ENCODE measurements at places on chromosomes 16 and 17.

DNA sequence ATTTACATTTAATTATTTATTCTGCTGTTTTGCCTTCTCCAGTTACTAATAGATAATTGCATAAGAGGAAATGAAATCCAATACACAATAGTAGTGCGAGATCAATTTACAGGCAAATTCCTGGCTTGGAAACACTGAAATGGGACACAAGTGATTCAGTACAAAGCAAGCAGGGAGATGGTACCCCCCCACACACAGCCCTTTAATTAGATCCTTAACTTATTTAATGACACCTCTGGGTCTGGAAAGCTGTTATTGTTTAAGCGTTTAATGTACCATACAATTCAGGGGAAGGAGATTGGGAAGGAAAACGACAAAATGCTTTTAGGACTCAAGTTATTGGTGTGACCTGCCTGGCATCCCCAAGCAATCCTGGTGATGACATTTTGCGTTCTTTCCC lies 318.2 kb downstream of the NPIPA8 start:
- no peak for DNase-seq

DNA sequence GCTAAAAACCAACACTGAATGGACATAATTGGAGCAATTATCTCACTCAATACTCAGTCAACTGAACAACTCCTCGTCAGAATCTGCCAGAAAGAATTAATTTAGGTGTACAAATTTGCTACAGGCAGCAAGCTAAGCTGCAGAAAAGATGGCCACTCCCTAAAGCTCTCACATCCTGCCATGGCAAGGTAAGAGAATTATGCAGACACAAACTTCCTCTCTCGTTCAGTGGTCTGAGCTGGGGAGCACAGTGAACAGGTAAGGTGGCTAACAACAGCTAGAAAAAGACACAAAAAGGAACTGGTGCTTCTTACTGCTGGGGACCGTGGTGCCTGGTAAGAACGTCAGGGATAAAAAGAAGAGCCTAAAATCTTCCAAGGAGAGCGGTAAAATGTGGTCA lies 74.9 kb upstream of the BCAR1 start:
- DNase-seq: no peak

GRCh38 chr16:55815320-55815719 lies 17.6 kb downstream of the CES1 start:
- DNase-seq: no peak

DNA sequence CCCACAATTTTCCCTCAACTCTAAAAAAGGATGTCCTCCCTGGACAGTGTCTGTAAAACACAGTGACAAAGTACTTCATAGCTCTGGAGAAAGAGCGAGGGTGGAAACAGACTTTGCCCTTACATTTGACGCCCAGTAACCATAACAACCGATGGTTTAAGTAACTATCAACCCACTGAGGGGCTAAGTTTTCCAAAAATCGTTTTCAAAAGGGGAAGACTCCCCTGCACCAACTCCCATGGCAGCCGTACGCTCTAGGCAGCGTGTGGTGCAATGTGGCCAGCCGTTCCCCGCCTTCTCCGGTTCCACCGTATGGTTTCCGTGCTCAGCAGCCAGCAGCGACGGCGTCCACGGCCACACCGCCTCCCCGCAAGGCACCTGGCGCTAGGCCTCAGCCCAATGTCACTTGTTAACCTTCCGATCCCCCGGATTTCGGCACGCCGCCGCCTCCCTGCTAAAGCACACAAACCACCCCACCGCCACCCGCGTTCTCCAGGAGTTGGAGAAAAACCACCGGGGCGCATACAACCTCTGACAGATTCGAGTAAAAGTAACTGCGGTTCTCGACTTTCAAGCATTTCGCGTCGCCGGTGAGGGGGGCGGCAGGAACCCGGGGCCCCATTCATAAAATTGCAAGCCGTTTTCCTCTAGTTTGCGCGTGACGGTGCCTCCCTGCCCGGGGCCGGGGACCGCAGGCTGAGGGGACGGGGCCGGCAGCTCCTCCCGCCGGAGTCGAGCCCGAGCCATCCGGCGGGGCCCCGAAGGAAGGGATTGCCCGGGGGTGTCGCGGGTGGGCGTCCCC lies 661 bp downstream of the TEX2 start:
- no peak for DNase-seq

GRCh38 chr16:1678500-1679098 lies 520 bp downstream of the JPT2 start:
- no peak for DNase-seq

GRCh38 chr17:82846061-82846691 lies 6.4 kb upstream of the ZNF750 start:
- DNase-seq: no peak
